NCI-H446 treated with DMSO at 0.1 percent for 48 hours (cell line): ENCODE measurements at places on chromosomes 3 and 15.
A peak's percentile ranks its signal among the peaks of the same experiment; 100 is the strongest.

DNA sequence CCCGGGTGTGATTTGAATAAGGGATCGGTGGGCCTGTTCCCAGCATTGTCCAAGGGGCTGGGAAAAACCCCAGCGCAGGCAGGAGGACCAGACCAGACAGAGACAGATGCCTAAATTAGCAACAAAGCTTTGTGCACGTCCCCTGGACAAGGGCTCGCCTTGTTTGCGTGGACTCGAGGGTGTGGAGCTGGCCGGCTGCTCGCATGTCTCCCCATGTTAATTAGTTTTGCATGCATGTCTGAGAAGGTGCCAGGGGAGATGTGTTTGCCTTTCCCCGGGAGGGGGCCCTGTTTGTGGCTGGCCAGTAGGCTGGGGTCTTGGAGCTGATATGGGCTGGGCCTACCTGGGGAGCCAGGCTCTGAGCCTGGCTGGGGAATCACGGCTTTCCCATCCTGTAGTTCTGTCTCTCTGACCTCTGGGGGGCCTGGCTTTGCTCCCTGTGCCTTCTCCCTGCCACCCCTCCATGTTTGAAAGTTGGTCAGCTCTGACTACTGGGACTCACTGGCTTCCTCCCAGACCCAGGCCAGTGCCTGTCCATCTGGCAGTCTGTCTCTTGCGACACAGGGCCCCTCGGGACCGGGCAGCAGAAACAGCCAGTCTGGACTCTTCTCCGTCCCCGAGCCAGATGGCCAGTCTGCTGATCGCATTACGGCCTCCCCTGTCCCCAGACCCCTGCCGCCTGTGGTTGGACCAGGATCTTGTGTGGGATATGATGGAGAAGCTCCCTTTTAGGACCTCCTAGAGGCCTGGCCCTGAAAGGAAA is 55.4 kb upstream of the POLG start:
- no peak for DNase-seq

GRCh38 chr15:68299436-68299835 is 21.9 kb downstream of the FEM1B start:
- DNase-seq = no peak

GRCh38 chr3:151499168-151499567 is 38.3 kb upstream of the IGSF10 start:
- DNase-seq = no peak

- peak; percentile 42 for DNase-seq
Observed at GRCh38 chr3:46845860-46846623, 17.2 kb downstream of the MYL3 start.

DNA sequence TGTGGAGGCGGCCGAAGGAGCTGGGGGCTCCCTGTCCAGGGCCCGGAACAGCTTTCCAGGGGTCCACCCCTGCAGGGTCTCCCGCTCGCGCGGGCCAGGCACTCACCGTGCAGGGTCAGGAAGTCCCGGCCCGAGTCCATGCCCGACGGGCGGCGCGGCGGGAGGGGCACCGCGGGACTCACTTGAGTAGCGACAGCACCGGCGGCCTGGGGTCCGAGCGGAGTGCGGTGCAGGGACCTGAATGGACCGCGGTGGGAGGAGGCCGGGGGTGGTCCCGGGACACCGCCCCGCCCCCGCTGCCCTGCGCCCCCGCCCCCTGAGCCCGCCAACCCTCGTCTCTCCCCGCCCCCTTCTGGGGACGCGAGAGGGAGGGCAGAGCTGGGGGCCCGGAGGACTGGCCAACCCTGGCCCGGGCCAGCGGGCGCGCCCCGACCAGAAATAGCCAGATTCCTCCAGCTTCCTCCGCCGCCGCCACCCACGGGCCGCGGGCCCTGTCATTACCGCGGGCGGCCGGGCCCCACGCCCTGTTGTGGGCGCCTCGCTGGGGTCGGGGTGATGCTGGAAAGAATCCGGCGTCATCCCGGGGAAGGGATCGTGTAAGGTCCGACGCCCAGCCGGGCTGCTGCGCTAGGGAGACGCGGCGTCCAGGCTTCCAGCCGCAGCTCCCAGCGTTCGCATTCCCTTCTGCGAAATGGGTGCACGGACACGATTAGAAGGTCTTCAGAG is at the start of gene PLCD1:
Gene PLCD1, minus strand, starts transcription at position 243 of the 726 bp plus-strand sequence. Its CDS starts 103 bp downstream, at position 140.
- no peak for DNase-seq

GRCh38 chr3:194536871-194537637 is 50.3 kb upstream of the ATP13A3 start:
- DNase-seq = peak; percentile 33
